Stimulated activated naive B cell treated with anti-CD40 and anti-IgM and Interleukin-4, amounts not matched to agents 10 μg/mL and 1 μg/mL and 100 μg/mL, for 72 hours (primary cell): ENCODE measurements at places on chromosomes 7 and 10.

DNA sequence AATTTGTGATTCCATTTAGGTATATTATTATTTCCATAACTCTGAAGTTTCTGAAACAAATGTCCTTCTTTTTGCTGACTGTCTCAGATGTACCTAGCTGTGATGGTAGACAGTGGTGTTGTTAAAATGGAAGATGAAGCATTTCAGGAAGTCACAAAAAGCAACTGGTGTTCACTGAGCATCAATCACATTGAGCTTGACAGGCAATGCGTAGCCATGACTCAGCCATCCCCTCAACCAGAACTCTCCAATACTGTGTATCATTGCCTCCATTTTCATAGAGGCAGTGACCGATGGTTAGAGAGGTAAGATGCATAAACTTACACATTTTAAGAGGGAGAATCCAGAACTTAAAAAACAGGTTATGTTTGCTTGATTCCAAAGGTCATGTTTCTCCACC lies 434.0 kb downstream of the INHBA start:
- DNase-seq: no peak
- H3K27ac ChIP-seq: no peak overlapping the region
- no peaks in the 10 kb centered on the region for H3K27me3 ChIP-seq
- no peaks in the 10 kb centered on the region for H3K36me3 ChIP-seq
- H3K4me3 ChIP-seq: no peak overlapping the region

- DNase-seq: peak; percentile 58
- no peaks in the 10 kb centered on the region for H3K27me3 ChIP-seq
- peaks cover 52% of the 10 kb centered on the region for H3K4me1 ChIP-seq
- H3K4me3 ChIP-seq: peak overlapping the region; percentile 86
- H3K27ac ChIP-seq: peak overlapping the region; percentile 73
Observed at GRCh38 chr10:133378251-133379096, 588 bp upstream of the PAOX start.

- H3K27ac ChIP-seq: no peak overlapping the region
- H3K36me3 ChIP-seq: no peaks in the 10 kb centered on the region
- no peaks in the 10 kb centered on the region for H3K27me3 ChIP-seq
- H3K4me1 ChIP-seq: no peaks in the 10 kb centered on the region
- no peak overlapping the region for H3K4me3 ChIP-seq
Observed at GRCh38 chr10:46530249-46531186, 25.9 kb downstream of the GPRIN2 start.

- H3K27ac ChIP-seq: no peak overlapping the region
- H3K4me3 ChIP-seq: no peak overlapping the region
- H3K36me3 ChIP-seq: no peaks in the 10 kb centered on the region
- H3K4me1 ChIP-seq: no peaks in the 10 kb centered on the region
- H3K27me3 ChIP-seq: no peaks in the 10 kb centered on the region
Observed at GRCh38 chr10:44039599-44039998, 345.3 kb downstream of the CXCL12 start.

DNA sequence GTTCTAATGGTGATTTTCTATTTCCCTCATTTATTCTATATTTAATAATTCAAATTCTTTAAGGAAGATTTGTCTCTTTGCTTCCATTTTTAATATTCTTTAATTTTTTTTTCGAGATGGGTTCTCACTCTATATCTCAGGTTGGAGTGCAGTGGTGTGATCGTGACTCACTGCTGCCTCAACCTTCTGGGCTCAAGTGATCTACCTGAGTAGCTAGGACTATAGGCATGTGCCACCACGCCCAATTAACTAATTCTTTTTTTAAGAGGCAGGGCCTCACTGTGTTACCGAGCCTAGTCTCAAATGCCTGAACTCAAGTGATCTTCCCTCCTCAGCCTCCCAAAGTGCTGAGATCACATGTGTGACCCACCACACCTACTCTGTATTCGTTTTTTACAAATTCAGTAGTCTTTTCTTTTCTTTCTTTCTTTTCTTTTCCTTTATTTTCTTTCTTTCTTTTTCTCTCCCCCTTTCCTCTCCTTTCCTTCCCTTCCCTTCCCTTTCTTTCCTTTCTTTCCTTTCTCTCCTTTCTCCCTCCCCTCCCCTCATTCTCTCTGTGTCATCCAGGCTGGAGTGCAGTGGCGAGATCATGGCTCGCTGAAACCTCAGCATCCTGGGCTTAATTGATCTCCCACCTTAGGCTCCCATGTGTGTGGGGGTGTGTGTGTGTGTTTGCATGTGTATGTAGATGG lies 323.1 kb downstream of the ADK start:
- H3K27me3 ChIP-seq: no peaks in the 10 kb centered on the region
- no peak for DNase-seq
- no peak overlapping the region for H3K4me3 ChIP-seq
- peaks cover 38% of the 10 kb centered on the region for H3K36me3 ChIP-seq

DNA sequence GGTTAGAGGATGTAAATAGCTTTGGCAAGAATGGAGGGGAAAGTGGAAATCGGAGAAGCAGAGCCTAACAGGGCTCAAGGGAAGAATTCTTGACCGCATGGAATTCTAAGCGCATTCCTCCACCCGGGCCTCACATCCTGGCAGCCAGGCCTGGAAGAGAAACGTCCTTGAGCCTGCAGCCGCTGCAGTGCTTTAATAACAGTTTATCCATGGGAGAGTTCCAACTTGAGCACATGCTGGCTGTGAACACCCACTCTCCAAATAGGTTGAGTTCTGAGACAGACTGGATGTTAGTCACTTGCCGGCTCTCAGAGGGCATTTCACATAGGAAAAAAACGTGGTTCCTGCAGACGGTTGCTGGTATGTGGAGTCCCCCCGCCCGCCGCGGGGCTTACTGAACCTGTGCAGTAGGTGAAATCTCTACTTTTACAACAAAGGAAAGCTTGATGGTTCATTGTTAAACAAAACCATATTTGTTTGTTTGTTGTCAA lies 61.4 kb upstream of the STEAP1B start:
- no peaks in the 10 kb centered on the region for H3K27me3 ChIP-seq
- H3K4me1 ChIP-seq: peaks cover 65% of the 10 kb centered on the region
- H3K4me3 ChIP-seq: no peak overlapping the region
- H3K27ac ChIP-seq: no peak overlapping the region
- DNase-seq: no peak

DNA sequence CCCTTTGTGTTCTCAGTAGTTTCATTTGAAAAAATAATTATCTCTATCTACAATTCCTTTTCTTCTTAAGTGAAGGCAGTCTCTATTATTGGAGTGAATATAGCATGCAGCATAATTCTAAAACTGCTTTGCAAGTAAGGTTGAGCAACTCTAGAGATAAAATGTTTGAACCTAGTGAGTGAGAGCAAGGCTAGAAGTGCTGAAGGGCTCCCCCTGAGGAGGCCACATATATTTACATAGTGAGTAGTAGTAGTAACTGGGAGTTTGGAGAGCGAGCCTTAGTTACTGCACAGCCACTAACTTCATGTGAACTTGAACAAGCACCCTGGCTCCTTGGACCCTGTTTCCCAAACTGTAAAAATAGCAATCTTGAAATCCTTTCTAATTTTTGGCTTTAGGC lies 141.5 kb upstream of the DKK1 start:
- no peaks in the 10 kb centered on the region for H3K4me1 ChIP-seq
- H3K4me3 ChIP-seq: no peak overlapping the region
- no peak for DNase-seq
- no peak overlapping the region for H3K27ac ChIP-seq
- no peaks in the 10 kb centered on the region for H3K36me3 ChIP-seq

DNA sequence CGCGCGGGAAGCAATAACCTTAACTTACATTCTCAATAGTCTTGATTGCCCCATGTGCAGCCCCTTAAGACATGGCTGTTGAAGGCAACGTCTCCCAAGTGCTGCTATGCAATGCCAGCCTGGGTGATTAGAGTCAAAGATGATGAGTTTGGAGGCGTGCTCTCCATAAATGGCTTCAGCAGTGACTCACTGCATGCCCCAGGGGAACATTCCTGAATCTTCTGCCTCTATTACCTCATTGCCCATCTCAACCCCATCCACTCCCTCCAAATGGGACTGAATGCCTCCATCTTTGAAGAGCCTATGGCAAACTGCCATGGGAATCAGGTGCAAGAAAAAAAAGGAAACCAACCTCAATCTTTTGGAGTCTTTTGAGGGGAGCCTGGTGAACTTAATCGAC lies 282.8 kb downstream of the SNX10 start:
- H3K4me3 ChIP-seq: no peak overlapping the region
- H3K4me1 ChIP-seq: no peaks in the 10 kb centered on the region
- H3K27me3 ChIP-seq: peaks cover 28% of the 10 kb centered on the region
- H3K27ac ChIP-seq: no peak overlapping the region
- no peak for DNase-seq
- no peaks in the 10 kb centered on the region for H3K36me3 ChIP-seq

GRCh38 chr7:122584676-122585251 lies 114.2 kb downstream of the RNF133 start:
- no peak overlapping the region for H3K27ac ChIP-seq

- no peaks in the 10 kb centered on the region for H3K27me3 ChIP-seq
- H3K27ac ChIP-seq: peak overlapping the region; percentile 88
- no peak for DNase-seq
- peaks cover 45% of the 10 kb centered on the region for H3K4me1 ChIP-seq
- H3K4me3 ChIP-seq: peak overlapping the region; percentile 10
- no peaks in the 10 kb centered on the region for H3K36me3 ChIP-seq
Observed at GRCh38 chr10:3873728-3874461, 88.9 kb upstream of the KLF6 start.

DNA sequence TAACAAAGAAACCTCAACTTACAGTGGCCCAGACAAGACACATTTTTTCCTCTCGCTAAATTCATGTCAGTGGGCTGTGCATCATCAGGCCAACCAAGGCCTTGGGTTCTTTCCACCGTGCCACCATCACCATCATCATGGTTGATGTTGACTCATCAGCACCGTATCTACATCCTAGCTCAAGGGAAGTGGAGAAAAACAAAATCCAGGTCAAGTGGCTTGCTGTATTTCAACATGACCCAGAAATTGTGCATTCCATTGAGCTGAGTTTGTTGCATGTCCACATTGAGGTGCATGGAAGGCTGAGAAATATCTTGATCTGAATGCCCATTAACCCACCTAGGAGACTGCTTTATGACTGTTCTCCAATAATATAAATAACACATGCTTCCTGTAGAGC lies 312.4 kb upstream of the CDC14C start:
- DNase-seq: no peak
- no peaks in the 10 kb centered on the region for H3K4me1 ChIP-seq
- H3K36me3 ChIP-seq: no peaks in the 10 kb centered on the region
- no peak overlapping the region for H3K27ac ChIP-seq
